ENCODE measurements at places on chromosomes 3 and 15.

GRCh38 chr3:52842424-52842823 is 7.6 kb upstream of the MUSTN1 start:
- DNase-seq = no peak

GRCh38 chr15:81000624-81001151 is at the start of gene TLNRD1:
Gene TLNRD1, plus strand, starts transcription at chr15:81000923. Its CDS starts 1,349 bp downstream, at chr15:81002272.
- peak; percentile 92 for DNase-seq

GRCh38 chr3:18046131-18046915 is 303.9 kb upstream of the TBC1D5 start:
- DNase-seq = no peak

DNA sequence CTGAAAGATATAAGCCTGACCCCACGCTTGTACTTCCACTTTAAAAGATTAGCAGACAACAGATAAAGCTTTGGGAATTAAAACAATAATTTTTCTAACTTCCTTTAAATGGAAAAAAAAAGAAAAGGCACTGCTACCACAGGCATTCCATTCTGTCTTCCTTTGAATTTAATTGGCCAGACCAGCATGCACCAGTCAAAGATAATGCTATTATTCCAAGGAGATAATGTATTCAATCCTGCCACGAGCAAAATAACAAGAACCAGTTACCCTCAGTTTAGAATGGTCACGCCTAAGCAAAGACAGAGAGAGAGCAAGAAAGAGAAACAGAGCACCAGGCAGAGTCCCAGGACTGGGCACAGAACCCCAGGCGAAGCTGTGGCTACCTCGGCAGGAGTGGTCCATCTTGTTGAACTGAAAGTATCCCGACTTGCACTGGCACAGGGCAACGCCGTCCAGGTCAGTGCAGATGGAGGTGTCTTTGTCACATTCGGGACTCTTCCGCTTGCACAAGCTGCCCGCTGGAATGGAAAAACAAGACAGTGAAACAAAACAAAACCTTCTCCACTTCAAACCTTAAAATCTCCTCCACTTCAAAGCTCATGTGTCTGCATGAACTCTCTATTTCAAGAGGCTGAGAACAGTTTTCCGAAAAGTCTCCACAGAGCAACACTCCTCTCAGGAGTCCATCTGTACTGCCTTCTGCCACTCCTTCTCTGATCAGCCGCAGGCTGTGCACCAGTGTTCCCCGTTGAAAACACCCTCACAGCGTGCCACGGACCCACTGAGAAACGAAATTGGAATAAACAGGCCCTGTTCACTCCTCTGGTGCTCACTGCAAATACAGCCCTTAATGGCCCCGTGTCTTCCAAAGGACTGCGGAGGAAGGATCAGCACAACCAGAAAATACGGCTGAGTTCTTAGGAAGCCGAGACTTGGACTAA is 58.2 kb downstream of the HEG1 start:
- DNase-seq = no peak

DNA sequence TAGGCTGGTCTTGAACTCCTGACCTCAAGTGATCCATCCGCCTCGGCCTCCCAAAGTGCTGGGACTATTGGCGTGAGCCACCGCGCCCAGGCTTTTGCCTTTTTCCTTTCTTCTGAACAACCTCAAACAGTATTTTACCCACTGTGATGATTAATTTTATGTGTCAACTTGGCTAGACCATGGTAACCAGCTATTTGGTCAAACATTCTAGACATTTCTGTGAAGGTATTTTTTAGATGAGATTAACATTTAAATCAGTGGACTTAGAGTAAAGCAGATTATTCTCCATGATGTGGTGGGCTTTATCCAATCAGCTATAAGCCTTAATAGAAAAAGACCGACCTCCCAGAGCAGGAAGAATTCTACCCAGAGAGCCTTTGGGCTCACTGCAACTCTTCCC is 6.0 kb downstream of the SPATA12 start:
- DNase-seq = peak; percentile 65

DNA sequence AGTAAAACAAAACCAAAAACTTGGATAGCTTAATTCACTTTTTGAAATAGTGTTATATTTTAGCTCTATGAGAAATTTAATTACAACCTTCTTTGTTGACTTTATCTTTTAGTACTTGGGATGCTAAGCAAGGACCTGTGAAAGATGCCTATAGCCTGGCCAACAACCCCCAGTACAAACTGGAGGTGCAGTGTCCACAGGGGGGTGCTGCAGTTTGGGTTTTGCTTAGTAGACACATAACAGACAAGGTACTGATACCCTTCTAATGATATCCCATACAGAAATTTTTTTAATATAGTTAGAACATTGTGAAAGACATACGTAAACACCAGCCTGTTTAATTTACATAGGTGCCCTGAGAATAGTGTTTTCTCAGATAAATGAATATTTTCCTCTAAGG is 35.3 kb downstream of the CAPN7 start:
- peak; percentile 10 for DNase-seq

DNA sequence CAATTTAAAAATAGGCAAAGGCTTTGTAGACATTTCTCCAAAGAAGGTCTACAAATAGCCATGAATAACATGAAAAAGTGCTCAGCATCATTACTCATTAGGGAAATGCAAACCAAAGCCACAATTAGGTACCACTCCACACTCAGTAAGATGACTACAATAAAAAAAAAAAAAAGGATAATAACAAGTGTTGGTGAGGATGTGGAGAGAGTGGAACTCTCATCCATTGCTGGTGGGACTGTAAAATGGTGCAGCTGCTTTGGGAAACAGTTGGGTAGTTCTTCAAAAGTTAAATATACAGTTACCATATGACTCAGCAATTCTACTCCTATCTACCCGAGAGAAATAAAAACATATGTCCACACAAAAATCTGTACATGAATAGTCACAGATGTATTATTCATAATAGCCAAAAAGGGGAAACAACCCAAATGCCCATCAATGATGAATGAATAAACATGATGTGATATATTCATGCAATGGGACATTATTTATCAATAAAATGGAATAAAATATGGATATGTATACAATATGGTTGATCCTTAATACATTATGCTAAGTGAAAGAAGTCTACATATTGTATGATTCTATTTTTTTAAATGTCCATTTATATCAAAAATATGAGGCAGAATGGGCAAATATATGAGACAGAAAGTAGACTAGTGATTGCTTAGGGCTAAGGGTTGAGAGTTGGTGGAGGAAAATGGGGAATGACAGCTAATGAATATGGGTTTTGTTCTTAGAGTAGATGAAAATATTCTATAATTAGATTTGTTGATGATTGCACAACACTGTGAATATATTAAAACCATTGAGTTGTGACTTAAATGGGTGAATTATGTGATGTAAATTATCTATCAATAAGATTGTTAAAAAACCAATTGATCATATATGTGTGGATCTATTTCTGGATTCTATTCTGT is 66.1 kb upstream of the SMAD3 start:
- peak; percentile 12 for DNase-seq

GRCh38 chr3:77254967-77255831 is 215.3 kb downstream of the ROBO2 start:
- DNase-seq = peak; percentile 40

DNA sequence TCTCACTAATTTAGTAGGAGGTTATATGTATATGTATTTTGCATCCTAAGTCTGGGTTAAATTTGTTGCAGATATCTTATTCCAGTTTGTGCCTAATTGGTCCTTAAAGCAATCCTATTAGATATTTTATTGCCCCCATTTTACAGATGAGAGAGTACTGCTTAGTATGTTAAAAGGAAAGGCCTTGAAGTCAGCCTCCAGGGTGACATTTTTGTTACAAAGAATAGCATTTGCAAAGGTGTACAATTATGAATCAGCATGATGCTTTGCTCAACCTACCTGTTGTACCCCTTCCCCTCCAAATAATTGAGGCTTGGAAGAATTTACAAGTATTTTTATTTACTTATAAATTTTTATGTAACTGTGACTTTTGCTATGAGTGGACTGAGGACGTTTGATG is 14.0 kb downstream of the STT3B start:
- DNase-seq = no peak

DNA sequence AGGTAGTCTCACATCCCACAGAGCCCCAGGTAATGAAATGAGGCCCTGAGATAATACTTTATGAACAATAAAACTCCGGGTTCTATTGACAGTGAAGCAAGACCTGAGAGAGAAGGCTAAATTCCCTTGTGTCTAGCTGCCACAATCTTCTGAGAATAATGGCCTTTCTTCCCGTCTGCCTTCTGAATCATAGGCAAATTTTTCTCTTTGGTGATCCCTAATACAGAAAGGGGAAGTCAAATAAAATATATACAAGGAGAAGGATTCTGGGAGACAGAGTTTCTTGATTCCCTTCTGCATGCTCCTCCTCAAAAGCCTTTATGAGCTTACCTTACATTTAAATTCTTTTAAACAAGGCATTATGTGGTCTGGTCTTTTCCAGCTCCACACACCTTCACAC is 29.9 kb upstream of the CCR2 start:
- no peak for DNase-seq

- no peak for DNase-seq
Observed at GRCh38 chr15:101498717-101499480, 9.4 kb upstream of the PCSK6 start.

GRCh38 chr3:114660808-114661207 is 367.0 kb downstream of the TIGIT start:
- no peak for DNase-seq

- DNase-seq = no peak
Observed at GRCh38 chr15:51075364-51075763, 19.3 kb downstream of the TNFAIP8L3 start.

DNA sequence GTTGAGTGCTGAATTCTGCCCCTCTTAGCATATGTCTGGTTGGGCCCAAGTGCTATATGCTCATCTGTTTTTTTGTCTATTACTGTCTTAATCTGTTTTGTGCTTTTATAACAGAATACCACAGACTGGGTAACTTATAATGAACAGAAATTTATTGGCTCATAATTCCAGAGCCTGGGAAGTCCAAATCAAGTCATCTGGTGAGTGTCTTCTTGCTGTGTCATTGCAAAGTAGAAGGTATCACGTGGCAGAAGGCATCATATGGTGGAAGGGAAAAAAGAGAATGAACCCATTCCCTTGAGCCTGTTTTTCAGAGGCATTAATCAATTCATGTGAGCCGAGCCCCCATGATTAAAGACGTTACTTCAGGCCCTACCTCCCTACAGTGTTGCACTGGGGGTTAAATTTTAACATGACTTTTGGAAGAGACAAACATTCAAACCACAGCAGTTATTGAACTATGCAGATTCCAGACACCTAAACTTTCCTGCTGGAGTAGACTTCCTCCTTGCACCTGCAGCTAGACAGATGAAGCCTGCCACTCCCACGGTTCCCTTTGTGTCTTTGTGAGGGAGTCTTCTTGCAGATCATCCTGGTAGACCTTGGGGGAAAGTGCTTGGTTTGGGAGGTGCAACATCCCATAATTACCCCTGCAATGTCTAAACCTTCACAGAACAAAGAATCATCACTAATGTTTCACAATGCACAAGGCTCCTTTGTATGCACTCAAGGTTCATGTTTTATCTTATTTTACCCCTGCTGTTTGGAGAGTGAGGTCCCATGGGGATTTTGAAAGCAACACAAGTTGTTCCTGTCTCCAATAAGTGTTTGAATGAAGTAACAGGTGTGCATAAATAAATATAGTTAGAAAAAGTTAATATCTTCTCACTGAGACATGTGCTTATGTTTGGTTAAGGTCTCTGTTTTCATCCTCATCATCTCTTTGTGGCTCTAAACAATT is 64.7 kb upstream of the XCR1 start:
- DNase-seq = no peak

All from fibroblast of lung (primary cell).